ENCODE measurements at places on chromosomes 6 and 20. TPM values are rescaled to one million over a fixed set of nuclear protein-coding genes. Genes with fewer than 3 reads are reported as not detected.

MYCT1 gene
- 6.2 TPM for total RNA-seq

HLA-DQB2 gene
- total RNA-seq, result 86.9 TPM

- no peak overlapping the region for H3K27ac ChIP-seq
- no peak for DNase-seq
- no peaks in the 10 kb centered on the region for H3K36me3 ChIP-seq
- H3K27me3 ChIP-seq, result no peaks in the 10 kb centered on the region
- no peak overlapping the region for H3K4me3 ChIP-seq
- no peaks in the 10 kb centered on the region for H3K4me1 ChIP-seq
These were observed 21.4 kb upstream of the PAQR8 start for GRCh38 chr6:52340603-52340880.

DNA sequence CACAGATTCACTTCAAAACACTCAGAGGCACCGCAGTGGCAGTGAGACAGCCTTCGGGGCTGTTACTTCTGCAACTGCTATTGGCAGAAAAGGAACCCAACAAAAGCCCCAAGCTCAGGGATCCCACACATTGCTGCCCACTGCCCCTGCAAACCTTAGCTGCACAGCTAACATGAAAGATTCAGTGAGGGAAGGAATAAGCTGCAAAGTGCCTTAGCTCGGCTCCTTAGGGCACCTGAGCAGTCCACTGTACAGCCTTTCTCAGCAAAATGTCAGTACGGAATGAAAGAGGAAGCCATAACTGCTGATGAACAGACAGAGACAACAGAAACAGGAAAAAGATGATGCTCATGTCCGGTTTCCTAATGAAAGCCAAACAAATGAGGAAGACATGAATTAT lies 179.7 kb upstream of the SHLD1 start:
- no peak for DNase-seq
- H3K27ac ChIP-seq, result peak overlapping the region; percentile 40
- H3K4me3 ChIP-seq, result no peak overlapping the region
- peaks cover 4% of the 10 kb centered on the region for H3K4me1 ChIP-seq
- no peaks in the 10 kb centered on the region for H3K27me3 ChIP-seq

GRCh38 chr6:120608826-120609225 lies 725.5 kb downstream of the TBC1D32 start:
- H3K27ac ChIP-seq, result no peak overlapping the region
- no peak for DNase-seq
- H3K36me3 ChIP-seq, result no peaks in the 10 kb centered on the region
- no peak overlapping the region for H3K4me3 ChIP-seq

GRCh38 chr6:49528571-49528970 lies 21.9 kb upstream of the C6orf141 start:
- H3K36me3 ChIP-seq, result no peaks in the 10 kb centered on the region
- no peaks in the 10 kb centered on the region for H3K27me3 ChIP-seq
- DNase-seq, result no peak
- no peak overlapping the region for H3K27ac ChIP-seq
- H3K4me3 ChIP-seq, result no peak overlapping the region

All from upper lobe of left lung (tissue), 6 donors.